Ovary (tissue), 10 donors: ENCODE measurements at places on chromosomes 4 and X.

DNA sequence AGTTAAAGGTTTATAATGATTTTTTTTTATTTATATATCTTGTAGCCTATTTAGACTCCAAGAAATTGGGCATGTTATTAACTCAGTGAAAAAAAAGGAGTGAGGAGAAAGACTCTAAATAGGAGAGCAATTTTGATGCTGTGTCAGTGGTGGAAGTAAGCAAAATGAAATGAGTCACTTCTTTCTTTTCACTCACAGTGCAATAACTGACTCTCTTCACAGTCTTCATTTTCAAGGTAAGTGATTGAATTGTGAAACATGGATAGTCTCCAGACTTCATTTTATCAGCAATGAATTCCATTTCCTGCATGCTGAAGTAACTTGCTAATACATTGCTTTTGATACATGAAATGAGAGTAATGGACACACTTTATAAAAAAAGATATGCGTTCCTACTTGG lies 2271.5 kb downstream of the PCDH7 start:
- no peak for DNase-seq

DNA sequence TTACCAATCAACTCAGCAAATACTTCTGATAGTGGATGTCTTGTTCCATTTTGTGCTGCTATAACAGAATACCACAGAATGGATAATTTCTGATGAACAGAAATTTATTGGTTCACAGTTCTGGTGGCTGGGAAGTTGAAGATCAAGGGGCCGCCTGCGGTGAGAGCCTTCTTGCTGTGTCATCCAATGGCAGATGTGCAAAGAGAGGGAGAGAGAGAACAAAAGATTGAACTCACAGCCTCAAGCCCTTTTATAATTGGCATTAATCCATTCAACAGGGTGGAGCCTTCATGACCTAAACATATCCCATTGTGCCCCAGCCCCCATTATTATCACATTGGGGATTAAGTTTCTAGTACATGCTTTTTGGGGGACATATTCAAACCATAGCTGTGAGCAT lies 86.1 kb downstream of the ADGRG4 start:
- DNase-seq, result no peak

DNA sequence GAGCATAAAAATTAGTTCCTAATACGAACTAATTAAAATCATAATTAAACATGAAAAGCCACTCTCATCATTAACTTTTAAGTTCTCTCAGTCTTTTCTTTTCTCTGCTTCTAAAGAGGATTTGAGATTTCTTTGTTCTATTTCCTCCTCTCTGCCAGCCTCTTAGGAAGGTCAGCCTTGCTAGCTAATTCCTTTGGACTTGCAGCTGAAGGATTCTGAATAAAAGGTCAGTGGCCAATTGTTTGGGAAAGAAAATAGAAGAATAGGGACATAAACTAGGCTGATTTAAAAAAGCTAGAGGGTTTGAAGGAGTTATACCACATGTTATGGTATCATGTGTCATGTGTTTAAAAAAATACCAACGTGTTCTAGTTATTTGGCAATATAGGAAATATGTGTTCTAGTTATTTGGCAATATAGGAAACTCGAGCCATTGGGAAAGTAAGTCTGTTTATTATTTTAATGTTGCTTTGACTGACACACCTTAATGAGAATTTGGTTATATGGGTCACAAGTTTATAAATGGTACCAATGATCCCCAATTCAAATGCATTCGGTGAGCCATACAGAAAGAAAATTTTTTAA lies 1668.7 kb upstream of the PCDH7 start:
- DNase-seq, result no peak

GRCh38 chrX:109732017-109732801 lies 848 bp downstream of the ACSL4 start:
- DNase-seq, result no peak

DNA sequence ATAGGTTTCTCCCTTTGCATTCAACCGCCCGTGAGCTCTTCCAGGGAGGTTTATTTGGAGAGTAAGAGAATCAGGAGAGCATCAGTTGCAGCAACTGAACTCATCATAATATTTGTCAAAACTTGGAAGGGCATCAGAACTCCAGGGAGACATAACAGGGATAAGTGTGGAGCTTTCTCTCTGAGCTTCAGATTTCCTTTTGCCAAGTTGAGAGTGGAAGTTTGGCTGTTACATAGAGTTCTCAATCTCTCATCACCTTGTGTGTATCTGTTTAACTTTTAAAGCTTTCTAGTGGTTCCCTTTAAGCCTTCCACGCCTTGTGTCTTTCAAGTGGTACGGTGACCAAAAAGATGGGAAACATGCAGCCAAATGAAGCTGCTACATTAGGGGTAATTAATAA lies 18.8 kb downstream of the BMP3 start:
- no peak for DNase-seq

- no peak for DNase-seq
These were observed 24.9 kb downstream of the PRDX4 start for GRCh38 chrX:23692166-23692565.

DNA sequence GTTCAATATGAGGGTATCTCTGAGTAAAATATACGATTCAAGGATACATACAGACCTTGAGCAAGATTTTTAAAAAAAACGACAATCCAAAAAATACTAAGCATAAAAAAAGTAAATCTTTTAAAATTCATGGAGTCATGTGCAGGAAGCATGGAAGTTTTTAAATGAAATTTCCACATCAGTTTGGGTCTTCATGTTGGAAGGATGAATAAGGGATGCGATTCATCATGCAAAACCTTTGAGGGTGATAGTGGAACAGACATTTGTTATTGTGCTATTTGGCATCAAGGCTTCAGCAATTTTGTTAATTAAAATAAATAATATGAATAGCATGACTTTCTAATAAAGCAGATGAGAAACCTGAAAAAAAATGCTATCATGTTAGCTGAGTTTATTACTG lies 815.0 kb upstream of the PCDH10 start:
- no peak for DNase-seq

DNA sequence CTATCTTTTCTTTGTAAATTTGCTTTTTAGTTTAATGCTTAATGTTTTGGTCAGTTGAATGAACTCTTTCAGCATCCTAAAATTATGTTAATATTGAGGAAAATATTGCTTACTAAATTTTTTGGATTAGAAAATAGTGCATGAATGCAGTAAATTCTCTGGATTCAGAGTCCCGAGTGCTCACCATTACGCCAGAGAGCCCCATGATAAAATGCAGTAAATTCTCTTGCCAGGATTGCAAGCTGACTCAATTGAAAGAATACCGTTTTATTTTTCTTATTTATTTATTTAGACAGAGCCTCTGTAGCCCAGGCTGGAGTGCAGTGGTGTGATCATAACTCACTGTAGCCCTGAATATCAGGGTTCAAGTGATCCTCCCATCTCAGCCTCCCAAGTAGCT lies 60.9 kb upstream of the ENPEP start:
- no peak for DNase-seq

DNA sequence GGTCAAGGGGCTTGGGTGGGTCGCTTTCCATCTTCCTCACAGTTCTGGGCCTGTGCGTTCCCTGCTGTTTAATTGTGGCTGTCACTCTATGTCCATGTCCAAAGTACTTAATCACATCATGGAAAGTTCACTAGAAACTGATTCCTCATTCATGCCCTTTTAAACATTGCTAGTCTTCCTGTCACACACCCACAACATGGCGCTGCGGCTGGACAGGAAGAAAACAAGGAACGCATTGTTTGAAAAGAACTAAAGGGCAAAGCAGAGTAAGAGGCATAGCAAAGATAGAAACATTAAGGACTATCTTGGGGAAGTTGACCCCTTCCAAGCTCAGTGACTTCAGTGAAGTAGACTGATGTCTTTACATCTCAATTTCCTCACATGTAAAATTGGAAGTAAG lies 18.4 kb downstream of the PNPLA4 start:
- DNase-seq, result no peak

- no peak for DNase-seq
These were observed 28.9 kb upstream of the FRMPD3 start for GRCh38 chrX:107420571-107420970.

DNA sequence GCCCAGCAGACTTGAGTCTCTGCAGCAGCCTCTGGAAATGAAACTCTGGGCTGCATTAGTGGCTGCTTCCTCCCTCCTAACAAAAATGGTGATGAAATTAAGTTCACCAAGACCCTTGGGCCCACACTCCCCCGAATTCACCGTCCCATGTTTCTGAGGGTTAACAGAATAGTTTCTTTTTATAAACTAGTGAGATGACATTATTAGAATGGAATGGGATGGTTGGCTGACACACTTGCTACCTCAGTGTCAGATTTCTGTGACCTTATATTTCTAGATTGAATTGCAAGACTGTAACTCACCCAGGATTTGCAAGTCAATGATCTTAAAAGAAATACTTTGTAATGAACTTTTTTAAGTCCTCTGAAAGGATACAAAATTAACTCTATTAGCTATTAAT lies 127.1 kb downstream of the SHROOM3 start:
- DNase-seq, result no peak

DNA sequence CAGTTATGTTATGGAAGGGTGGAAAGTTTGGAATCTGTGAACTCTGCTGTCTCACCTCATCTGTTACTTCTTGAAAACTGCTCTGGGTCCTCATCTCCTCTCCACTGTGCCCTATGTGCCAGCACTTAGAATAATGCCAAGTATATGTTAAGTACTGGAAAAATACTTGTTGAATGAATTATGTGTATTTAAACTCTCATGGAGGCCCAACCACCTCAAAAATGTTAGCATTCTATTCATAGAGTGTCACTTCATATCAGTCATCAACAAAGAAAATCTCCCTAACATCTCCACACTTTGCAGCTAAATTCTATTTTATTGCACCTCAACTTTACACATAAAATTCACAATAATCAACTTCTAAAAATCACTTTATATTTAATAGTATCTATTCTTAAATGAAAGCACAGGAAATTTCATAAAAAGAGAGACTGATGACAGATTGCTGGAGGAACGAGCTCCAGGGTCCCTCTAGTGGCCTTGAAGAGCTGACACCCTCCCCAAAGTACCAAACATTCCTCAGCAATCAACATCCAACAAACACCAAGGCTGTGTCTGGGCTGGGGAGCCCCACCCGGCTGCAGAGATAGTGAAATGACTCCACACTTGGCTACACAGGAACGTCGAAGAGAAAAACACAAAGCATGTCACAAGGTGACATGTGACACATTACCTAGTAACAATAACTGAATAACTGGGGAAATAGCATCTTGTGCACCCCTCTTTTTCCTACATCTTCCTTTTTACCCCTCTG lies 45.8 kb downstream of the SLC39A8 start:
- DNase-seq, result peak; percentile 34

- DNase-seq, result no peak
These were observed 26.4 kb upstream of the EGF start for GRCh38 chr4:109886303-109886702.

DNA sequence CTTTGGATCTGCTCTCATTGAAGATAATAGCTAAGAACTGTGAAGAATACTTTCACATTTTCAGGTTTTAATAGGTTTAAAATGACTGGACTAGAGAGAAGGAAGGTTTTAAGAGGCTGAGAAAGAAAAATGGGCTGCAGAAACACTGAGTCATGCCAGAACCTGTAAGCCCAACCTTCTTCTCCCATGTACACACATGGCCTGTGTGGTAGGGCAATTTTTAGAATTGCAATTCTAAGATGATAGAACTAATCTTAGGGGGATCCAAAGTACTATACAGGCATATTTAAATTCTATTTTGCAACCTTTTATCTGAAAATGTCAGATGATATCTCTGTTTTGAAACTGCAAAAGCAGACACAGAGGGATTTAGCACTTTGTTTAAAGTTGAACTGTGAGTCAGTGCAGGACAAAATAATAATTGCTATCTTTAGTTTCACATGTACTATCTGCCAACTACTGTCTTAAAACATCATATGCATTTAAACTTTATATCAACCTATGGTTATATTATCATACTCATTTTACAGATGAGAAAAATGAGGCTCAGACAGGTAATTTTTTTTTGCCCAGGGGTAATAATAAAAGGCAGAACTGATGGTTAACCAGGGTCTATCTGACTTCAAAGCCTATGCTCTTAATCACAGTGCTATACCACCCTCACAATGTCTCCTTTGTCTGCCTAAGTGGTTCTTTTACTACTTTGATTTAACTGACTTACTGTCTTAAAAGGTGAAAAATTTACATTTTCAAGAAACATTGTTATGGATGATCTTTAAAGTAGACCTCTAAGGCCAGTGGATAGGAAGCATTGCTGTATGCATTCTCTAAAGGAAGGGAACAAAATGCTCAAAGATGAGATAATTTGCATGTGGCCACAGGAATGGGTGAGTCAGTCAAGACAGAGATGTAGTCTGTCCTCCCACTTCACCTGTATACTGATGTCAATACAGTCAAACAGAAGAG lies 4.3 kb downstream of the TMPRSS11E start:
- DNase-seq, result no peak

DNA sequence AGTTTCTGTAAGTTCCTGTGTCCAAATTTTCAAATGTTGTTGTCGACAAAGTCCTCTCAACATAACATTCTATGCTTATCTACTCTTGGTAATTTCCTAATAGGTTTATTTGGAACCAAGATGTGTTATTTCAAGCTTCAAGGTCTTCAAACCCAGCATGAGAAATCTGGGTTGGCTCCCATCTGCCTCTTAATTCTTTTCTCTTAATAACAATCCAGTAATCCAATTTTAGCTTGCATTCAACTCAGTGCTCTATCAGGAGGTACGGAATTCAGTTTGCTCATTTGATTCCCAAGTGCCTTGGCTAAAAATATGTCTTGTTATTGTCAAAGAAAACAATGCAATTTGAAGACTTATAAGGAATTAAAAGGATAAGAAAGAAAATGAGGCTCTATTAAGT lies 235.5 kb upstream of the MID1 start:
- no peak for DNase-seq

GRCh38 chrX:68719904-68720614 lies 72.6 kb downstream of the STARD8 start:
- peak; percentile 6 for DNase-seq

DNA sequence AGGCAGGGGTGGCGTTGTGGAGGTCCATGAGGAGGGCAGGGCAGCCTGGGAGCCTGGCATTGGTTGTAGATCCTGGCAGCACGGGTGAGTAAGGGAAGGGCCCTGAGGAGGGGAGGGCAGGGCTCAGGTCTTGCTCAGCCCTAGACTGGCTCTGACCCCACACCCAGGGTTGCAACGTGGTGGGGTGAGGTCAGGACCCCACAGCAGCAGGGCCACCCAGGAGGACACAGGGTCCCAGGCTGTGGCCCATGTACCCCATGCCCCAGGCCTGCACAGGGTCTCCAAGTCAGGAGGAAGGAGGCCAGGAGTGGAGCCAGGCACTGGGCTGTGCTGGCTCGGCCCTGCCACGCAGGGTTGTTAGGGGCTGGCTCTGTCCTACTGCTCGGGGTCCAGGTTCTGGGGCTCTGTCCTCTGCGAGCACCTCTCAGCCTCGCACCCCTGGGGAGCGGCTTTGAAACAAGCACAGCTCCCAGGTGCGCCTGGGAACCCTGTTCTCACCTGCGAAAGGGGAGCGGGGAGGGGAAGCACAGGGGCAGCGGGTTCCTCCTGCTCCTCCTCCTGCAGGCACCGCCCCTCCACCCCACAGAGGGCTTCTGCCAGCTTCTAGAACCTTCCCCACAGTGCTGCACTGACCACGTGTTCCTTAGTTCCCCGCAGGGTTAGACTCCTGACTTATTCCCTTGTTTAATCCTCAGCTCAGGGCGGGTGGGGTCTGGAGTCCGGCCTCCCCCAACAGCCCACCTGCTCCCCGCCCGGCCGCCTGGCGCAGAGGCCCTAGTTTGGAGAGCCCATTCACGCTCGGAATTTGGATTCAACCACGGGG lies 20.4 kb downstream of the MSANTD1 start:
- DNase-seq, result no peak

GRCh38 chr4:165855191-165855590 lies 17.8 kb upstream of the TLL1 start:
- no peak for DNase-seq
